NCI-H460 (cell line): ENCODE measurements at places on chromosomes 5 and 9. TPM values are rescaled to one million over a fixed set of nuclear protein-coding genes. Genes with fewer than 3 reads are reported as not detected.

- DNase-seq: no peak
Measured at GRCh38 chr5:135486131-135487036, 34.2 kb upstream of the TIFAB start.

DNA sequence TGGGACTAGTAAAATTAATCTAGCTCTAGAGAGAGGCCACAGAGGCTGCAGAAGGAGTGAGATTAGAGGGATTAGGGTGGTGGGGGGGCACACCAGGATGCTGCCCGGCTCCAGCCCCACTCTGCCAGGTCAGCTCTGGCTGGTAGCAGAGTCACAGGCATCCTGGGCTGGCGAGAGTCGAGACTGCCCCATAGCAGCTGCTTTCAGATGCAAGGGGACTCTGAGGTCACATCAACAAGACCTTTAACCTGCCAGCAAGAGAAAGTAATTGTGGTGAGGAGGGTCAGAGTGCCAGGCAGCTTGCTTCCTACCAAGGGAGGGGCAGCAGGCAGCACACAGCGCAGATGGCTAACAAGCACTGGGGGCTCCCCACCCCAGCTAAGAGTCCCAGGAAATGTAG, 7.5 kb downstream of the EPB41L4B start:
- DNase-seq: no peak

DNA sequence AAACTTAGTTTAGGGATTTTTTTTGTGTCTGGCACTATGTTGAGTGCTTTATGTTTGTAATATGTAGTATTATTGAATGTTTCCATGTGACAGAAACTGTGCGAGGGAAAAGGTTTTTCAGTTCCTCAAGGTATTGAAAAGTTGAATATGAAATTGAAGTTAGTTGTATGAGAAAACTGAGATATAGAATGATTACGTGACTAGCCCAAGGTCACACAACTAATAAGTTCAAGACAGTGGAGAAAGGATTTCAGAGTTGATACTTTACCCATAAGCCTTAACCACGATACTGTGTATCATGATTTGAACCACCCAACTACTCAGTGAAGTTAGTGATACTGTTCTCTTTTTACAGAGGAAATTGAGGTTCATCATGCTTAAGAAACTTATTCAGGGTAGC, 5.7 kb downstream of the NIPBL start:
- no peak for DNase-seq

- DNase-seq: no peak
Measured at GRCh38 chr5:146082798-146083197, 22.6 kb downstream of the PLAC8L1 start.

DNA sequence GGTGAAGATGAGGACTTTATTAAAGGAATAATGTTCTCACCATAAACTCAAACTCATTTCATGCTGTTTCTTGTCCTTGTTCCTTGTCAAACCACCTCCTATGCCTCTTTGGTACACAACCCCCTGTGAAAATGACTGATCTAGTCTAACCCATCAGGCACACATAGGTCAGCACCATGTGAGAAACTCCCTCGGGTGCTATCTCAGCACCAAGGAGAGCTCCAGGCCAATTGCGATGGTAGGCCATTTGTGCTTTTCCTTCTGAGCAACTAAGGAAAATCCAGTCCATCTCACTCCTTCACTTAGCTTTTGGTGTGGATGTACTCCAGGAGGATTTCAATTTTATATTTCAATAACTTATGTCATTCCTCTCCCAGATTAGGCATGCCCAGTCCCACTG, 199.8 kb downstream of the ZNF608 start:
- peak; percentile 33 for DNase-seq

- DNase-seq: no peak
Measured at GRCh38 chr5:32496104-32496503, 51.6 kb upstream of the ZFR start.

POC5 gene
- 30.1 and 31.2 TPM in 2 replicates for total RNA-seq

ADAMTS19 gene
- not detected in 2 replicates for total RNA-seq

OGN gene
- total RNA-seq: not detected in 2 replicates

MRRF gene
- 76.2 and 90.6 TPM in 2 replicates for total RNA-seq
